ENCODE measurements at places on chromosomes 5 and 9.

GRCh38 chr9:129341987-129342348, 163.9 kb upstream of the IER5L start:
- no peak for DNase-seq

- no peak for DNase-seq
These were observed 233.8 kb downstream of the HSPA4 start for GRCh38 chr5:133285583-133286021.

GRCh38 chr5:61319388-61320146, 12.5 kb upstream of the ZSWIM6 start:
- no peak for DNase-seq

- DNase-seq = no peak
These were observed 1138.2 kb downstream of the TAF11L14 start for GRCh38 chr5:18772475-18772874.

Measured in suprapubic skin (tissue), 4 donors.